ENCODE measurements at places on chromosomes 4 and X.
A peak's percentile ranks its signal among the peaks of the same experiment; 100 is the strongest.

- no peak for DNase-seq
These were observed 1.2 kb upstream of the CD40LG start for GRCh38 chrX:136646602-136647239.

- DNase-seq = peak; percentile 58
These were observed 11.1 kb upstream of the FAM3A start for GRCh38 chrX:154526901-154527675.

GRCh38 chr4:86653237-86653865, 59.2 kb downstream of the PTPN13 start:
- no peak for DNase-seq

GRCh38 chrX:100864657-100865391, 9.3 kb downstream of the NOX1 start:
- DNase-seq = no peak

GRCh38 chrX:45110494-45110893, 90.2 kb downstream of the DIPK2B start:
- DNase-seq = no peak

All from nucleus accumbens (tissue), 56 donors.